Left colon (tissue), 2 donors: ENCODE measurements at places on chromosomes 6 and 20. TPM values are rescaled to one million over a fixed set of nuclear protein-coding genes. Genes with fewer than 3 reads are reported as not detected.

DNA sequence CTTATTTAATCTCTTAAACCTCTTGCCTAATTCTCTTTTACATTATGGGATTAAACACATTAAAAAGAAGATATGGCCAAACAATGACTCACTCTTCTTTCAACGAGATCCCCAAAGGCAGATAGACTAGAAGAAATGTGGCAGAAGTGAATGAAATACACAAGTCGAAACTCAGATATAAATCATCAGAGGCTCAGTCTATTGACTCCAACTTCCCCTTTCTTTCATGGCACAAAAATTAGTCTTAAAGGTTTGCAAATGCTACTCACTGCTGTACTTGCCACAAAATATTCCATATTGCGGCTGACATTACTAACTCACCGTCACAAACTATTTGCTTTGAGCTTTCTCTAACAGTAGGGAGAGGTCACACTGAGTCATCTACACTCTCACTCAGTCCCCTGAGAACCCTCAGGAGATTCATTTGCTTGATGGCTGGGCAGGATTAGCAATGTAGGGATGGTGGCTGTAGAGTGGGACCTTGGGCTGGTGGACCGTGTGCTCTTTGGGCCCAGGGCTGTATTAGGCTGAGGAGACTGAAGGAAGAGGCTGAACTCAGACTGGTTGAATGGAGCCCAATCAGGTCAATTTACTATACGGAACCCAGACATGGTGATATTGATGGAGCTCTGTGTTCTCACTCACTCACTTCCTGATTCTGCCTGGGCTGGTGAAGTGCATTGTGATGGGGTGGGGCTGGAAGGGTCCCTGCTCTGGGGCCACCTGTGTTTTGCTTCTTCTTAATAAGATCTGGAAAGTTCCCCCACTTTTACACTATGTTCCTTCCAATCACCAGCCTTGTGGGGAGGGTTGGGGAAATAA lies 42.8 kb upstream of the UBR2 start:
- DNase-seq, result no peak

DNA sequence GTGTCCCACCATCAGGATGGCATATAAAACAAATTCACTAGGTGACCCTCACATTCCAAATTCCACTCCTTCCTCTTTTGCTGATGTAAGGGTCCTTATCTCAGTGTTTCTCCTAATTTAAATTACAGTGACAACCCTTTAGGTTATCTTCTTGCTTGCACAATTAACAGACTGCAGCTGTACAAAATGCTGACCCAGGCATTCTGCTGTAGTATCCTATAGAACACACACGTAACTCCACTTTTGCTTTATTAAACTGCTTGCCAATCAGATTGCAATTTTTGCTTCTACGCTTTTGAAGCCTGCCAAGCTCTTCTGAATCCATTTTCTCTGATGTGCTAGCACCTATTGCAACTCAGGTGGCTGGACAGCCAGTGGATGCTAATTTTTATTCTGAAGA lies 950.3 kb downstream of the TFAP2A start:
- no peak for DNase-seq

DNA sequence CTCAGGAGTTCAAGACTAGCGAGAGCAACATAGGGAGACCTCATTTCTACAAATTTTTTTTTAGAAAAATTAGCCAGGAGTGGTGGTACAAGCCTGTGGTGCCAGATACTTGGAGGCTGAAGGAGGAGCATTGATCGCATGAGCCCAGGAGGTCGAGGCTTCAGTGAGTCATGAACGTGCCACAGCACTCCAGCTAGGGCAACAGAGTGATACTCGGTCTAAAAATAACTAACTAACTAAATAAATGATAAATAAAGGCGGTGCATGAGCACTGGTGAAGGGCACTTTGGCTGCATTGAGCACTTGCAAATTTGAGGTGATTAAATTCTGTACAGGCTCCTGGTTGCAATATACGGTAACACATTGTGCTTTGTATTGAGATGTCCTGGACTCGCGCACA lies 13.5 kb downstream of the HLA-A start:
- DNase-seq, result no peak

GRCh38 chr20:38430679-38431325 lies 4.3 kb downstream of the SNHG17 start:
- DNase-seq, result no peak

- DNase-seq, result no peak
Measured at GRCh38 chr6:32288426-32288825, 64.6 kb upstream of the NOTCH4 start.

DNA sequence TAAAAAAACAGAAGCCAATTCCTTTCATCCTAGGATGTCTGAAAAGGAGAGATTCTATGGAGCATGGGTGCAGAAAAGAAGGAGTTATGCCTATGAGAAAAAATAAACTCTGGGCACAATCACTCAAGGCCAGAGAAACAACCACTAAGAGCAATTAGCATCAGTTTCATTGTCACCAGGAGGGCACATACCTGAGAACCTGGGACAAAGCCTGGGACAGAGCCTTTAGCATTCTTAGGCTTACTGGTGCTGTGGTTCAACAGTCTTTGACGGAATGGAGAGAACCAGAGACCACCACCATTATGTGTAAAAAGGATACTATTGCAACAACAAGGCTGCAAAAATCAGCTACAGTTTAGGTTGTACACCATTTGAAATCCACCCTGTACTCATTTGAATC lies 29.4 kb upstream of the BCKDHB start:
- no peak for DNase-seq

DNA sequence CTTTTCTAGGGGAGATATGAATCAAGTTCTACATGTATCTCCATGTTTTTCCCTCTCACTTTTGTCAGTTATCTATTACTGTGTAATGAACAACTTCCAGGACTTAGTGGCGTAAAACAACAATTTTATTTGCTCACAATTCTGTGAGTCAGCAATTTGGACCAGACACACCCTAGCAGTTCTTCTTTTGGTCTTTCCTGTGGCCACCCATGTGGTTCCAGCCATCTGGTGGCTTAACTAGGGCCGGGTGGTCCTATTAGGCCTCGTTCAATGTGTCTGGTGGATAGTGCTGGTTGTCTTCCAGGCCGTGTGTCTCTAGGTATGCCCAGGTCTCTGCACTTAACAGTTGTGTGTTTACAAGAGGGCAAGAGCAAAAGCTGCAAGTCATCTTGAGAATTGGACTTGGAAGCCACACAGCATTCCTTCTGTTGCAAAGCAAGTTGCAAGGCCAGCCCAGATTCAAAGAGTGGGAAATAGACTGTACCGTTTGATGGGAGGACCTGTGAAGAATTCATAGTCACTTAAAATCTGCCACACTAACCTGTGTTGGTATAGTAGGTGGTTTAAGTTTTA lies 20.8 kb upstream of the SLC35D3 start:
- DNase-seq, result no peak

DNA sequence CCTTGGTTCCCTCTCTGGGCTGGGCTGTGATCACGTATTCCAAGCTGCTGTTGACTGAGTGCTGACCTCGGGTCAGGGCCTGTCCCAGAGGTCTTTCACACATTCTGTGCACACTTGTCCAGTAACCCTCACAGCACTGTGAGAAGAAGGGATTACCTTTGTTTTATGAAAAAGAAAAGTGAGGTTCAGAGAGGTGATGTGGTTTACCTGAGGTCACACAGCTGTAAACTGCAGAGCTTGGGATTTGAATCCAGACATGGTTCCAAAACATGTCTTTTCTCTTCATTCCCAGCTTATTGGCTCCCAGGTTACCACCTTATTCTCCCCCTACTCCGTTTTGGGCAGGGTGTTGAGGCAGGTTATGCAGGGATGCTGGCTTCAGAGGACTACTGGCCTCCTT lies 28.4 kb upstream of the CDH22 start:
- DNase-seq, result no peak

GRCh38 chr20:62088258-62089127 lies 22.8 kb upstream of the TAF4 start:
- no peak for DNase-seq

DNA sequence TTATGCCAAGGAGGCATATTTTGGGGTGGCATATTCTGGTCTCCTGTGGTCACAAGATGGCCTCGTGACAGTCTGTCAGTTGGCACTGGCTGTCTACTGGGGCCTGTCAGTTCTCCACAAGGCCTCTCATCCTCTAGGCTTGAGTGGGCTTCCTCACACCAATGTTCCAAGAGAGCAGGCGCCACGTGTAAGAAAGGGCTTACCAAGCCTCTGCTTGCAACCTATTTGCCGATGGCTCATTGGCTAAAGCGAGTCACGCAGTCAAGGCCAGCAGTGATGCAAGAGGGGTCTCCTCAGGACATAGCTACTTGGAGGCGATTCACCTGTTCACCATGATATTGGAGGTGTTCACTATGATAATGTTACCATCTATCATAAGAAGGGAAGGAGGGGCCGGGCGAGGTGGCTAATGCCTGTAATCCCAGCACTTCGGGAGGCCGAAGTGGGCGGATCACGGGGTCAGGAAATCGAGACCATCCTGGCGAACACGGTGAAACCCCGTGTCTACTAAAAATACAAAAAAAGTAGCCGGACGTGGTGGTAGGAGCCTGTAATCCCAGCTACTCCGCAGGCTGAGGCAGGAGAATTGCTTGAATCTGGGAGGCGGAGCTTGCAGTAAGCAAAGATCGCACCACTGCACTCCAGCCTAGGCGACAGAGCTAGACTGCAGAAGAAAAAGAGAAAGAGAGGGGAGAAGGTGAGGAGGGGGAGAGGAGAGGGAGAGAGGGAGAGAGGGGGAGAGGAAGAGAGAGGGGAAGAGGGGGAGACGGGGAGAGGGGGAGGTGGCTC lies 35.3 kb downstream of the C6orf52 start:
- DNase-seq, result no peak

DNA sequence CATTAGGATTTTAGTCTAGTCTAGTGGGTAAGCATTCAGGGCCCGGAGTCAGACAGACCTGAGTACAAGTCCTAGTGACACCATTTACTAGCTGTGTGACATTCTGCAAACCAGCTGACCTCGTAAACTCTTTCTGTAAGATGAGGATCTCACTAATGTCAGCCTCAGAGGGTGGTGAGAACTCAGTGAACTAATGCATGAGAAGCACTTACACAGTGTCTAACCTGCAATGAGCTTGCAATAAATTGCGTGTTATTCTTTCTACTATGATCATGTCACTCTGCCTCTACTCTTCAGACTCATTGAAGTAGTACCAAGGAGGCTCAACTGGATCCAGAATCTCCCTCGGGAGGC lies 41.1 kb upstream of the ZNF831 start:
- no peak for DNase-seq

DNA sequence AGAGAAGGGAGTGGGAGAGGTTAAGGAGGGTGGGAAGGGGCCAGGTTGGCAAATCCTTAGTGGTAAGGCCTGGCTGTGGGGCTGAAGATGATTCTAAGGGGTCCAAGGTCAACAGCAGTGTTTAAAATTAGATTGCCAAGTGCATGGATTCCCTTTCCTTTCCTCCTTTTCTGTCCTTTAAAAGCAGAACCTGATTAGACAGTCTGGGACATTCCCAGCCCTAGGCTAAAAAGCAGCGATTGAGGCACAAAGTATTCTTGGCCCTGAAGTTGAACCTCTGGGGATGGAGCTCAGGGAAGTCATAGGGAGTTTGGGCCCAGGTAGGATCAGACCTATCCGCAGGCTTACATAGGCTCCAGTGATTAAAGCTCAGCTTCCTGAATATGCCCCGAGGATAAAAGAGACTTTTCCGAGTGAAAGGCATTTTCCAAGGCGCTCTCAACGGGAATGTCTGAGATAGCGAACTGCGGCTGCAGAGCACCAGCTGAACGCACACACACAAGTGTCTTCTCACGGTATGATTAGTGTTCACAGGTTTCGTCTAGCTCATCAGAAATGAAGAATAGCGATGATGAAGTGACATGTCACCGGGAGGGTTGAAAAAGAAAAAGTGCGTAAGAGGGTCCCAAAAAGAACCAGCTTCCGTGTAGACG lies 787 bp upstream of the CARMIL1 start:
- DNase-seq, result no peak

GRCh38 chr20:50092436-50092835 lies 20.5 kb downstream of the UBE2V1 start:
- DNase-seq, result no peak

GRCh38 chr6:127247114-127248096 lies 19.3 kb upstream of the RNF146 start:
- DNase-seq, result no peak

DNA sequence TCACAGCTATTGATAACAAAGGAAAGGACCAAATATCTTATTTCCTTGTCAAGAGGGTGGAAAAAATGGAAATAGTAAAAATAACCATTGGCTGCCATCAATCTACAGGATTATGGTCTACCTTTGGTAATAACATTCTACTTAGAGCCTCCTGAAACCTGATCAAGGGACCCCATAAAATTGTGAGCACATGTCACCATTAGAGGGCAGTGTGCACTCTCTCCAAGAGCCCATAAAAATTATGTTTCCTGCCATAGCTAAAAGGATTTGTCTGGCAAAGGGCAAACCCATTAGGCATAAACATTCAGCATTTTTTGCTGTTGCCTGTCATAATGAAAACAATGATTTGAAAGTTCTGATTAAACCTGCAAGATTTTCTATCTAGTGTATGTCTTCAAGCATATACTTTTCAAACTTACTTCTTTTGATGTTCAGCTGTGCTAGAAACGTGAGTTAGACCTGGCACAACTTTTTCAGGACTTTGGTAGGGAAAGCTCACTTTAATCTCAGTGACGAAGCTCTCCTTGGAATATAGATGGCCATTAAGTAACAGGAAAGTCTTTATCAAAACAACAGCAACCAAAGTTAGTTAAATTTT lies 120.7 kb upstream of the ZFP64 start:
- DNase-seq, result peak; percentile 38

DNA sequence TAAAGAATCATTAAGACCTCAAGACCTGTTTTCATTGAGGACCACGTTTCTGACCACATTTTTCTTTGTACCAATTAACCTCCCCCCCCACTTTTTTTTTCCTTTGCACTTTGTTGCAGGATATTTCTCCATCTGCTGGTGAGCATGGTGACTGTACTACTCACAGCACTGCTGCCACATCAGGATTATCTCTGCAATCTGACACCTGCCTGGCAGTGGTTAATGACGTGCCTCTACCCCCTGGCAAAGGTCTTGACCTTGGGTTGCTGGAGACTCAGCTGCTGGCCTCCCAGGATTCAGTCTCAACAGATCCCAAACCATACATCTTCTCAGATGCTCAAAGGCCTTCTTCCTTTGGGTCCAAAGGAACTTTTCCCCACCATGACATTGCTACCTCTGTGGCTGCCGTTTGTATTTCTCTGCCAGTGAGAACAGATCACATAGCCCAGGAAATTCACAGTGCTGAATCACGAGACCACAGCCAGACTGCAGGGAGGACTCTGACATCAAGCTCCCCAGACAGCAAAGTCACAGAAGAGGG lies 46.6 kb upstream of the EDN3 start:
- DNase-seq, result no peak

- DNase-seq, result peak; percentile 31
Measured at GRCh38 chr6:139539852-139540251, 165.4 kb upstream of the CITED2 start.

GLP1R gene
- total RNA-seq, result not detected

RTEL1 gene
- 16.9 TPM for total RNA-seq

GPSM3 gene
- total RNA-seq, result 11.1 TPM

COL21A1 gene
- total RNA-seq, result 0.55 TPM

SPEF1 gene
- total RNA-seq, result not detected

FAM217A gene
- total RNA-seq, result not detected

NTSR1 gene
- not detected for total RNA-seq

HLA-DQB2 gene
- total RNA-seq, result 0.95 TPM

NMBR gene
- total RNA-seq, result not detected

LEMD2 gene
- total RNA-seq, result 66.7 TPM
